Stimulated activated CD4-positive, alpha-beta T cell treated with anti-CD3 and anti-CD28 coated beads, Interleukin-1b, Interleukin-23, amount 100 ng/mL, for 24 hours (primary cell): ENCODE measurements at places on chromosomes 16 and 17.

DNA sequence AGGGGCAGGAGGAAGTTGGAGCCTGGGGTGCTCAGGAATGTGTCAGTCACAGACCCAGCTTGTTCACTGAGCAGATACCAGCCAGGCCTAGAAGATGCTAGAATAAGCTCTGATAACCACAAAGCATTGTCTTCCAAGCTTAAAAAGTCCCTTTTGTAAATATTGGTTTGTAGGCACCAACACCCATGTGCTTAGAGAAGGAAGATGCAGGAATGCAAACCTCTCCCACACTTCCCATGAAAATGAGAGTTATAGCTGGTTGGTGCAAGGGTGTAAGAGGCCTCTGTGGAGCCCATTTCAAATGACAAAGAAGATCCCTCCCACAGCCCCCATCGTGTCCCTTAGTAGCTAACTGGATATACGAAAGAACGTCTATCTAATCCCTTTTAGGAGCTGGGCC is 210.3 kb downstream of the C16orf78 start:
- DNase-seq = no peak

DNA sequence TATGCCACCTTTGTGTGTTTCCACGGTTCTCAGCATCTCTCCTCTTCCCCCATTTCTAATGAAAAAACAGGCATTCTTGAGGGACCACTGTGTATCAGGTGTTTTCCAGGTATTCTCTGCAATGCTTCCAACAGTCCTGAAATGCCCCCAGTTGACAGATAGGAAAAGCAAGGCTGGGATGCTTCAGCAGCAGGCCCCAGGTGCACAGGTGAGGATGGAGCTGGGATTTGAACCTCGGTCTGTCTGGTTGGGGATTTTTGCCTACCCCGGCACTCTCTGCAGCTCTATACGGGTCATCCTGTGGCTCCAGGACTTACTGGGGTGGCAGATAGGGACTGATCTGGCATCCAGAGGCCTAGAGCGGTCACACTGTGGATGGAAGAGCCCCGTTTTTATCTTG is 180.5 kb upstream of the GSE1 start:
- no peak for DNase-seq

- DNase-seq = no peak
Observed at GRCh38 chr16:3171855-3172593, 16.0 kb upstream of the OR1F1 start.

DNA sequence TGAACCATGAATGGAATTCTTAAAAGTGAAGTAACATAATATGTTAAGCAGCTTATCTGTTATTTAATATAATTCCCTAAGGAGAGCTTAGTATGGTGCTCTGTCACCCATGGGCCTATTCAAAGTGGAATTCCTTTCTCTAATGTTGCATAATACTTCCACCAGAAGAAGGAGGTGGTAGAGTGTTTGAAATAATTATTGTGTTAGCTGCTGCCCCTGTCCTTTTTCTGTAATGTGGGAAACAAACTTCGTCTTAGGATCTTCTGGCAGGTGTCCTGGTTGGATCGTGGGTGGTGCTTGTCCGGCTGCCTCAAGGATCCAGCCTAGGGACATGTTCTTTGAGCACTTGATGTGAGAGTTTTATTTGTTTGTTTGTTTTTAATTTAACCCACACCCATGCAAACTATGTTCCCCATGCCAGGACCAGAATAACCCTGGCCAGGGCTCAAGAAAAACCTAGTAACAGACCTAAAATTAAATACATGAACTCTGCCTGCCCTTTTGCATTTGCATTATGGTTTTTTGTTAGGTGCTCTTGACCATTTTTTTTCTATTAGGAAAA is 46.1 kb downstream of the ZNRF1 start:
- DNase-seq = no peak

GRCh38 chr17:40936437-40936971 is 942 bp downstream of the KRT23 start:
- no peak for DNase-seq

GRCh38 chr16:88737298-88738150 is 31.2 kb downstream of the CTU2 start:
- peak; percentile 55 for DNase-seq

GRCh38 chr16:62022688-62023087 is 13.6 kb downstream of the CDH8 start:
- no peak for DNase-seq

DNA sequence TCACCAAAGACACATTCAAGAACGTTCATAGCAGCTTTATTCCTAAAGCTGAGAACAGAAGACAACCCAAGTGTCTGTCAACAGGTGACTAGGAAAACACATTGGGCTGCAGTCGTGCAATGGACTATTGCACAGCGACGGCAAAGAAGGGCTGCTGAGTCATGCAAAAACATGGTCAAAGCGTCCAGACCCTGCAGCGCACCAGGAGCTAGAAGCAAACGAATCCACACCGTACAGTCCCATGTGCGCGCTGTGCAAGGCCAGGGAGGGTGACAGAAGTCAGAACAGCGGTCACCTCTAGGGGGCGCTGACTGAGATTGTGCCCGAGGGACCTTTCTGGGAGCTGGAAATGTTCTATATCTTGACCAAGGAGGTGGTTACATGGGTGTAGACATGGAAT is 266.4 kb downstream of the MAF start:
- peak; percentile 13 for DNase-seq

GRCh38 chr16:30546115-30546514 is 11.5 kb upstream of the ZNF747 start:
- no peak for DNase-seq

DNA sequence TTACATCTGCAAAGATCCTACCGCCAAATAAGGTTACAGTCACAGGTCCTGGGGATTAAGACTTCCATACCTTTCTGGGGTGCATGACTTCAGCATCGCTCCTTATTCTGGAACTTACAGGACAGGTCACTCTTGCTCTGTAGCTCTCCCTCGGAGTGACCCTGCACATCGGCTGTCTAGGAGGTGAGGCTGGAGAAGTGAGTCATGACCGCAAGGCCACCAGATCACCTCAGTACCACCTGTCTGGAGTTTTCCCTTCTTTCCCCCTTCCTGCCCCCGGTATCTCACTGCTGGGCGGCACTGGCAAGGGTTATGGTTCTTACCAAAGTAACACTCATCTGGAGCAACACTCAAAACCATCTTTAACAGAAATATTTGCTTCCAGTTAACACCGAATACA is 374.8 kb downstream of the SLC39A11 start:
- no peak for DNase-seq

- DNase-seq = no peak
Observed at GRCh38 chr17:77407321-77408277, 266.8 kb downstream of the SEC14L1 start.

GRCh38 chr16:26137956-26138355 is 446.2 kb downstream of the HS3ST4 start:
- DNase-seq = no peak

- no peak for DNase-seq
Observed at GRCh38 chr17:61255647-61256046, 144.0 kb upstream of the TBX2 start.

DNA sequence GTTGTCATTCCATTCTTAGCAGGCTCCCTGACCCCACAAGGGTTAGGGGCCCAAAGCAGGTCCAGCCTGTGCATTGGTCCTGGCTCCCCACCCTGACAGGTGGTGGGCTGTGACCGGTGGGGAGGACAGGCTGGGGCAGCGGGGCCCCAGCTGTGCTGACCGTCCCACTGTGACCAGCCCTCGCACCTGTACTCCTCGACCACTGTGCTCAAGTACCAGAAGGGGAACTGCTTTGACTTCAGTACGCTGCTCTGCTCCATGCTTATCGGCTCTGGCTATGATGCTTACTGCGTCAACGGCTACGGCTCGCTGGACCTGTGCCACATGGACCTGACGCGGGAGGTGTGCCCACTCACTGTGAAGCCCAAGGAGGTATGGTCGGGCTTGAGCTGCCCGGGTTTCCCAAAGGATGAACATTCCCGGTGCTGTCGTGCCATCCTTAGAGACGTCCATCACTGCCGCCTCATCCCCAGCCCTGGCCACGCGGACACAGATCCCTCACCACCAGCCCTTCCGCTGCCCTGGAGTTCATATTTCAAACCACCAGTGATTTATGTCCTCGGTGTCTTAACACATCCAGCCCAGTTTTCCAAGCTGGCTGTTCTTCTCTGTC is 7.3 kb downstream of the DRC7 start:
- DNase-seq = no peak

DNA sequence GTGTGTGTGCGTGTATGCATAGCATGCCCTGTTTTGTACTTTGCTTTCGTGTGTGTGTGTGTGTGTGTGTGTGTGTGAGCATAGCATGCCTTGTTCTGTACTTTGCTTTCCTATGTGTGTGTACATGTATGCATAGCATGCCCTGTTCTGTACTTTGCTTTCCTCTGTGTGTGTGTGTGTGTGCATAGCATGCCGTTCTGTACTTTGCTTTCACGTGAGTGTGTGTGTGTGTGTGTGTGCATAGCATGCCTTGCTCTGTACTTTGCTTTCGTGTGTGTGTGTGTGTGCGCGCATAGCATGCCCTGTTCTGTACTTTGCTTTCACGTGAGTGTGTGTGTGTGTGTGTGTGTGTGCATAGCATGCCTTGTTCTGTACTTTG is 27.4 kb downstream of the DRC3 start:
- no peak for DNase-seq

DNA sequence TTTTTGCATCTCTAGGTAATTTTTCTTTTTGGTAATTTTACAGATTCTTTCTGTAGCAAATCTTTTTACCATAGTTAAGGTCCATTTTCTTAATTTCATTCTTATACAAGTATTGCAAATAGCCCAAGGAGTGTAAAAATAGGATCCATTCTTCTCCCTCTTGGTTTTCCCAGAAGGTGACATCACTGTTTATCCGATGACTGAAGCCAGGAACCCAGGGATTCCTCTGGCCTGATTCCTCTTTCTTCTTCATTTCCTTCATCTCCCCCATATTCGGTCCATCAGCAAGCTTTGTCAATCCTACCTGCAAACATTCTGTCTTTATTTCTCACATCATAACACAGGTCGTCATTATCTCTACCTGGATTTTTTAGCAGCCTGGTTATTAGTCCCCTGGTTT is 5.3 kb downstream of the RBBP6 start:
- no peak for DNase-seq

GRCh38 chr17:77325577-77326075 is 184.9 kb downstream of the SEC14L1 start:
- no peak for DNase-seq

- no peak for DNase-seq
Observed at GRCh38 chr16:66186251-66186785, 180.2 kb upstream of the CDH5 start.

DNA sequence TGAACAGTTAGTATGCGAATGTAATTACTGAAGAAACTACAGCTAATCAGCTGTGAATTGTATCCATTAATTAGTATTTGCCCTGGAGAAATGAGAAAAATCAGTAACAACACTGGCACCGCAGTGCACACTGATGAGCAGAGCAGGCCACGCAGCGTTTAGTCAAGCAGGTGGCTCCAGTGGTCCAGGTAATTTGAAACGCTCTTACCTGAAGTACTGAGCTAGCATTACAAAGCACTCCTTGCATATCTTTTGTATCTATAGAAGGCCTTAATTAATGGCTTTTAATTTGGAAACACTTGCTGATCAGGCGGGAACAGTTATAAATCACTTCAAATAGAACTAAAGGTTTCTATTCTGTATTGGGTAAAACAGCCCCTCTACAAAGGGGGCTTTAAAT is 76.4 kb downstream of the TOX3 start:
- no peak for DNase-seq

DNA sequence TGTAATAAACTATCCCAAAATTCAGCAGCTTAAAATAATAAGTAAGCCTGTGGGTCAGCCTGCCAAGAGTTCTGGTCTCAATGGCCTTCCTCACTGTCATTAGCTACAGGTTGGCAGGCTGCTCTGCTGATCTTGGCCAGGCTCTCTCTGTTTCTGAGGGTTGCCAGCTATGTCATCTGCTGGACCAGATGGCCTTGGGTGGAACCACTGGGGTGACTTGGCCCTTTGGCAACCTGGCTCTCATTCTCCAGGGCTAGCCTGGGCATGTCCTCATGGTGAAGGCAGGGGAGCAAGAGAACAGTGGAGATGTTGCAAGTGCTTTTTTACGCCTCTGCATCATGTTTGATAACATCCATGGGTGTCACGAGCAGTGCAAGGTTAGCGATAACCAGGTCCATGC is 13.9 kb downstream of the ITGAM start:
- DNase-seq = no peak

GRCh38 chr17:50177983-50178834 is 12.4 kb downstream of the SGCA start:
- no peak for DNase-seq

DNA sequence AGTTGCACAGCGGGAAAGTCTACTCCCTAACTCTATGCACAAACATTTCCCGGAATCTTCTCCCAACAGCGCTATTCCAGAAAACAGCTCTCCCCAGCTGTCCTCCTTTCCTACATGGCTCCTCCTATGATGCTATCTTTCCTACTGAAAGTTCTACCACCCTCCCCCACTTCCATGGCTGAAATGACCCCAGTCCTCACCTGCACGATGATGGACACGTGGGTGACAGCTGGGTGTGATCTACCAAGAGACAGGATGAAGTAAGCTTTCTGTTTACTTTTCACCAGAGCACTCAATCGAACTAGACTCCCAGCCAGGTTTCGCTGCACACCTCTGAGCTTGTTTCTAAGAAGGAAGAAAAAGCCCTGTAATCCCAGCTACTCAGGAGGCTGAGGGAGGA is 10.7 kb downstream of the CTC1 start:
- DNase-seq = no peak

- no peak for DNase-seq
Observed at GRCh38 chr17:559551-560431, 154.8 kb downstream of the VPS53 start.

- no peak for DNase-seq
Observed at GRCh38 chr16:306911-307370, 24.0 kb downstream of the PDIA2 start.

DNA sequence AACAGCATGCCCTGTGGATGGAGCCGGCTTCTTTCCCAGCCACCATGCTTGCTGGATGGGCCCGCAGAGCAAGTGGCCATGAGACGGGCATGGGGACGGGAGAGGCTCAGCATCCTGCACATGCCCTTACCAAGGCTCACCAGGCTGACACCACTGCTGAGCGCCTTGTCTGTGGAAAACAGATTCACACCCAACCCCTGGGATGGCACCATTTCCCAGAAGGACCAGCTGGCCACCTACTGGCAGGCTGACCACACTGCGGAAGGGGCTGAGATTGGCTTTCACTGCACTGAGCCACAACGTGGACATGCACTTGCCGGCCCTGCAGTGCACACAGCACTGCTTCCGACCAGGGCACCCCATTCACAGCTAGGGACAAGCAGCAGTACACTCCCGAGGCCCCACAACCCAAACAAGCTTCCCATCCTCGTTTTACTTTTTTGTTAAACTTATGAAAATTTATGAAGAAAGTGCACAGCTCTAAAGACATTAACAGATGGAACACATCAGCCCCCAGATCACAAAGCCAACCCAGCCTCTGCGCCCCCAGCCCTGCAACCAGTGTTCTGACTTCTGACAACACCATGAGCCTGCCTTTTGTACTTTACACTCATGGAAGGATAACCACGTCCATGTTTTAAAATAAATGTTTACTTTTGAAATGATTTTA is 13.9 kb upstream of the KRTAP17-1 start:
- DNase-seq = no peak
